ENCODE measurements at places on chromosomes 3 and 15.

DNA sequence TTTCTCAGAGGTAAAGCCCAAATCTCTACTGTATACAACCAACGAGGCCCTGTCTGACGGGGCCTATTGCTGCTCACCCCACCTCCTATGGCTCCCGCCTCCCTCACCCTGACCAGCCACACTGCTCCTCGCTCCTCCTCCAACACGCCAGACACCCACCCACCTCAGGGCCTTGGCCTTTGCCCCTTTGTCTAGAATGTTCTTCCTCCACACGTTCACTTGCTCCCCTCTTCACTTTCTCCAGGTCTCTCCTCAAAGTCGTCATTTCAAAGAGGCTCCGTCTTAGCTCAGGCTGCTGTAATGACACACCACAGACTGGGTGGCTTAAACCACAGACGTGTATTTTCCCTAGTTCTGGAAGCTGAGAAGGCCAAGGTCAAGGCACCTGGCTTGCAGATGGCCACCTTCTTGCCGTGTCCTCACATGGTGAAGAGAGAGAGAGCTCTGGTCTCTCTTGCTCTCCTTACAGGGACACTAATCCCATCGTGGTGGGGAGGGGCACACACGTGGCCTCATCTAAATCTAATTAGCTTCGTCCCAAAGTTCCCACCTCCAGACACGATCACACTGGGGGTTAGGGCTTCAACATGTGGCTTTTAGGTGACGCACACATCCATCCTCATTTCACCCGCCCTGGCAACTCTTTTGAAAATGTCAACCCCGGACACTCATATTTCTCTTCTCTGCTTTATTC is 98.2 kb downstream of the TLE3 start:
- no peak for DNase-seq
- H3K27ac ChIP-seq = no peak overlapping the region
- no peaks in the 10 kb centered on the region for H3K27me3 ChIP-seq
- peaks cover 29% of the 10 kb centered on the region for H3K4me1 ChIP-seq
- H3K4me3 ChIP-seq = no peak overlapping the region

- no peaks in the 10 kb centered on the region for H3K27me3 ChIP-seq
- DNase-seq = no peak
- H3K27ac ChIP-seq = peak overlapping the region; percentile 81
- H3K4me1 ChIP-seq = peaks cover 26% of the 10 kb centered on the region
- H3K4me3 ChIP-seq = peak overlapping the region; percentile 75
- no peaks in the 10 kb centered on the region for H3K36me3 ChIP-seq
These were observed 576 bp upstream of the MB21D2 start for GRCh38 chr3:192918275-192918588.

DNA sequence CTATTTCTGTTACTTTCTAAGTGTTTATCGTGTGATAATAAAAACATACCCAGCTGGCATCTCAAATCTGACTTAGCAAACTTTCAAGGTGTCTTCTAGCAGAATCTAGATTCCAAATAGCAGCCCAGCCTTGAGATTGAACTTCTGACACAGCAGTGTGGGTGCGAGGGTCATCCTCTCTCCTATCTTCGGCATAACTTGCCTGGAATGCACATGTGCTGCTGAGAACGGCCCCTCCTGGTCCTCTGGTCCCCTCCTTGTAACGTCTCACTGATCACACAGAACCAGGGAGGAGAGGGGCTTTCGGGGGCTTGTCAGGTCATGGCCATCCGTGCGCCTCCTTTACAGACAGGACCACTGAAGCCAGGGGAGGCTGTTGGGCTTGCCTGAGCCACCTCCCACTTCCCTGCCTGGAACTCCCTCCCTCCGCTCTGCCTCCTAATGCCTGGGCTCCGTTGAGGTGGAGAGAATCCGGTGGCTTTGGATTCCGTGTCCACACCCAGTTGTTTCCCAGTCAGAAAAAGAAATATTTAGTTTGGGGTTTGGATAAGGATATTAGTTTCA is 344.4 kb upstream of the C2CD4B start:
- H3K27me3 ChIP-seq = no peaks in the 10 kb centered on the region
- no peaks in the 10 kb centered on the region for H3K36me3 ChIP-seq
- no peak overlapping the region for H3K4me3 ChIP-seq

DNA sequence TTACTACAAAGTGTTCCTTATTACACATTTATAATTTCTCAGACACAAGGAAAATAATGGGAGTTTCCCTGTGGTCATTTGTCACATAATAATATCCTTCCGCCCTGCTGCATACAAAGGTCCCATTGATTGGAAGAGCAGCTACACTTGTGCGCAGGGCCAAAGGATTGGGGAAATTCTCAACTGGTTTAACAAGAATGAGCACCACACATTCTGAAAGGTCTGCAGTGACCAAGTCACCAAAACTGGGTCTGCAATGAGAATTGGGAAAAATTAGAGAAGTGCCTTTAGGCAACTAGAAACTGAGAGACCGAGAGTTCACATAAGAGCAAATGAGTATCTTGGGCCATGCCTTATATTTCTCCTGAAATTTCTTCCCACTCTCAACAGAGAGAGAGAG is 98.2 kb upstream of the NR2F2 start:
- H3K4me1 ChIP-seq = no peaks in the 10 kb centered on the region
- no peak overlapping the region for H3K27ac ChIP-seq
- H3K4me3 ChIP-seq = no peak overlapping the region
- DNase-seq = no peak
- H3K36me3 ChIP-seq = no peaks in the 10 kb centered on the region

- H3K4me3 ChIP-seq = no peak overlapping the region
- no peak overlapping the region for H3K27ac ChIP-seq
- H3K36me3 ChIP-seq = no peaks in the 10 kb centered on the region
- no peaks in the 10 kb centered on the region for H3K4me1 ChIP-seq
- peaks cover 14% of the 10 kb centered on the region for H3K27me3 ChIP-seq
These were observed 2.0 kb downstream of the ACAN start for GRCh38 chr15:88805031-88805780.

GRCh38 chr3:42856544-42856943 is 19.1 kb downstream of the CYP8B1 start:
- no peaks in the 10 kb centered on the region for H3K36me3 ChIP-seq
- no peak for DNase-seq
- no peak overlapping the region for H3K27ac ChIP-seq
- no peak overlapping the region for H3K4me3 ChIP-seq
- no peaks in the 10 kb centered on the region for H3K4me1 ChIP-seq
- H3K27me3 ChIP-seq = no peaks in the 10 kb centered on the region
